ENCODE measurements at places on chromosomes 7 and 10.

DNA sequence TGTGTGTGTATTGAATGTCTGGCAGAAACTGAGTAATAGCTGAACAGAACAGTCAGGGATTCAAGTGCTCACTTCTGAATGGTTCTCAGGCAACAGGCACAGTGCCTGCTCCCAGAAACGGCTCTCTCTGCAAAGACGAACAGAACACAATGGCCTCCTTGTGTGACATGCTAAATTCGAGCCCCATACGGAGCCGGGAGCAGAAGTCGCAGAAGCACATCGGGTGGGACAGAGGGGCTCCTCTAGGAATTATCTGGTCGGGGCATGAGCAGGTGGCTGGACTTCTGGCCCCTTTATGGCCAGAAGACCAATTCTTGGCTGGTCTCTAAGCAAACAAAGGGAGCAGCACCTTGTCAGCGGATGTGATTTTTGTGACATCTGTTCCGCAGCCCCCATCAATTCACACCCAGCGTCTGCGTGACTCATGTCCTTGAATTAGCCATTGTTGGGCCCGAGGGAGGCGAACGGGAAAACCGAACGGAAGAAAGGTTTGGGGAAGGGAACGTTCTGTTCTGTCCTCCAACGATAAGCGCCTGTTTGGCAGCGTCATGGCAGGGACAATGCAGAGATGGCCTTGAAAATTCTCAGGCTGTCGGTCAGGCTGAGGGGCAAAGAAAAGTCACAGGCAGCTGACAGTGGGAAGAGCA, 47.3 kb upstream of the NPTX2 start:
- no peak for DNase-seq

GRCh38 chr7:110779339-110779738, 311.6 kb upstream of the LRRN3 start:
- no peak for DNase-seq

DNA sequence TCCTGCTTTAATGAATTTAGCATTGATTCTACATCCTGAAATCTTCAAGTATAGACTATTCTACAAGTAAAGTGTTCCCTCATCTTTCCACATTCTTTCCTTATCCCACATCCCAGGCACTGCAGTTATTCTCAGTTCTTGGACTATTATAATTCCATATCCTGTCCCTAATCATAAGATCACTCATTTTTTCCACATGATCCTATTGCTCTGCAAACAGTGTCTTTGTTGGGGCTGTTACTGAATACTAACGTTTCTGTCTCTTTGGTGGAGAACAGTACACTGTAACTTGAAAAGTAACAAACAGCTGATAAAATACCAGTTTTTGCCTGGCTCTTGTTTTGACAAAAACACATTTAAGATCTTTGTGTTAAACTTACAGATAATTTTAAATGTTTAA, 769.9 kb downstream of the MAGI2 start:
- DNase-seq: no peak

DNA sequence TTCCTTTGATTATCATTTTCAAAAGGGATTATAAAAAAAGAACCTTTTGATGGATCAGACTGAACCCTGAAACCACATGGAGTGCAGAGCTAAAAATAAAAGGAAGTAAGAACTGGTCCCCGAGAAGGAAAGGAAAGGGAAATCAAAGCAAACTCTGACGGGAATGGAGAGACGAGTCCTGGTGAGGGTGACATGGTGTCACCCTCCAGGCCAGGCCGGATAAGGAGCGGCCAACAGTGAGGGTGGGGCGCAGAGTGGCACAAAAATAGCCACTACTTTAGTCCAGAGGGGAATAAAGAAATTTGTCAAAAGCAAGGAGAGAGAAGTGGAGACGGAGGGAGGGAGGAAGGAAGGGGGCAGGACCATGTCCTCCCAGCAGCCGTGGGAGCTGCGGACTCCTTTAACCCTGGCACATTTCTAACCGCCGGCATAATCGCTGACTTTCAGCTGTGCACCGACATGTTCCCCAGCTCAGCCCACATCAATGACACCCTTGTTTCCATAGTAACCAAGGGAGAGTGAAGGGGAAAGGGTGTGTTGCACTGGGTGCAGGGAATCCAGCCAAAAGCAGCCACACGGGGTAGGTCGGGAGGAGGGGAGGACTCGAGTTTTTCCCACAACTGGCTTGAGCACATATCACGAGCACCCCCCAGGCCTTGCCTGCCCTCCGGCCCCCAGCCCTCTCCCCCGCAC, 29.7 kb downstream of the TRIM8 start:
- DNase-seq: peak; percentile 63

DNA sequence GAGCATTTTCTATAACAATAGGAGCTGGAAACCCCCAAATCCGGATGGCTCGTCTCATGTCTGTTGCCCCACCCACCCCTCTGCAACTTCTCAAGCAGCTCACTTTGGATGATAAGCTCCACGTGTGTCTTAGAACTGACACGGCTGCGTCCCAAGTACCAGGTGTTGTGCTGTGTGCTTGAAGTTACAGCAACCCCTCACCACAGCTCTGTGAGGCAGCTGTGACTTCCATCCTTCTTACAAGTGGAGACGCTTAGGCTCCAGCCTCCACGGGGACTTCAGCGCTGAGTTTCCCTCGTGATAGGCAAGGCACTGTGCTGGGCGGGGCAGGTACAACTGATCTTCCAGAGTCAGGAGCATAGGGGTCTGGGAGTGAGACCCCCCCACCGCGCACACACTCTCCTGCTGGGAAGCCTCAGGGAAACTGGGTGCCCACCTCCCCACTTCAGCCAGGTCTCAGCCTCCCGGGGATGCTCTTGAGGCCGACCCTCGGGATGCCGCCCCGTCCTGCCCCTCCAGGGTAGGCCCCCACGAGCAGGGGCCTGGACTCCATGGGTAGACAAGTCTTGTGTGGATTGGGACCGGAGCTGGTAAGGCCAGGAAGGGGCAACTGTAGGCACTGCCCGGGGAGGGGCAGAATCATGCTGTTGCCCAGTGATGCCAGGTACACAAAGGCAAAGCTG, 31.4 kb downstream of the EN2 start:
- DNase-seq: no peak

- no peak for DNase-seq
These were observed 26.7 kb downstream of the GNA12 start for GRCh38 chr7:2817456-2817855.

- no peak for DNase-seq
These were observed 708.0 kb downstream of the LRMDA start for GRCh38 chr10:76139431-76139830.

- no peak for DNase-seq
These were observed 39.2 kb upstream of the FZD9 start for GRCh38 chr7:73394422-73394821.

DNA sequence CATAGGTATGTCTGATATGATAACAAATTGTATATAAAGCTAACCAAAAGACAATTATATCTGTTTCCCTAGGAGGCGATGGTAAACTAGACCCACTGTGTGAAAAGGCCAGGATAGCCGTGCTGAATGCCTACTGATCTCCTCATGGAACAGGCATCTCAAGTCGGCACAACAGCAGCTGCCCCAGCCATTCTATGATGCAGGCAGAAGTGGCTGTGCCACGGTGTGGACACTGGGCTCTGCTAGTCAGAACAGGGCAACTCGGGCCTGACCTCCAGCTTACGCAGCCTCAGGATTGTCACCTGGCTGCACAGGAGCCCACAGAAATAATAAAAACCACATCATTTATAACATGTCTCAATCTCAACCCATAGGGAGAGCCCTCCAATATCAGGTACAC, 15.0 kb downstream of the C10orf53 start:
- DNase-seq: no peak

GRCh38 chr7:156657681-156658080, 17.1 kb downstream of the RNF32 start:
- DNase-seq: no peak

DNA sequence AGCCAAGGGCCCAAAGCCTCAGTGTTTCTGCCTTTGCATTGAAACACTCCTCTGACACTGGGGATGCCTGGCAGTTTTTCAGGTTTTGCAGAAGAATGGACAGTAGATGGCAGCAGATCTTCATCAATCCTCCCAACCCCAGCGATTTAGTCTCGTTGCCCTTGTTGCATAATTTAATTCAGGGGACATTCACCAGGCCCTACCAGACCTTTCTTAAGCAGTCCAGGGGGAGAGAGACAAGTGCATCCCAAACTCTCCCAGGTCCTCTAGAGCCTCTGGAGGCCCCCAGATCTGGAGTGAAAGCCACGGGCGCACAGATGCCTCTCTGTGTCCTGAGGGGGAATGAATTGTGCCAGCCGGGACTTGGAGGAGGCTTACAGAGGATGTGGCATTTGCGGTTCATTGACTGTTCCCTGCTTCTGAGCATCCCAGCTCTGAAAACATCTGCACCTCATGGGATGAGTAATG, 29.6 kb downstream of the MINDY4 start:
- DNase-seq: peak; percentile 30

DNA sequence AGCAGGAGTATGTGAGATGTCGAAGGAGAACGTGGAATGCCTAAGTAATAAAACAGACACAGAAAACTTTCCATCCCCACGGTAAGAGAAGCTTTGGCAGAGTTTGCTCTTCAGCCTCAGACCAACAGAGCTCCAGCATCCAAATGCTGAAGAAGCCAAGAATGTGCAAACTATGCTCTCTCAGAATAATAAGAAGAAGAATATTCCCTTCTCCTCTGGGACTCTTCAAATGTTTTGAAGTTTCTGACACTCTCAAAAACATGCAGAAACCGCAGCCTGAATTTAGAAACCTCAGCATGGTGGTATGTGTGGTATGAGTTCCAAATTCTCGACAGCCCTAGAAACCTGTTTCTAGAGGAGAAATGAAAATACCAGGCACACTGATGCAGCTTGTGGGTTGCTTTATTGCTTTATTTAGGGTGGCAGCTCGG, 113.3 kb downstream of the KCNMA1 start:
- DNase-seq: no peak

GRCh38 chr10:46525824-46526681, 30.4 kb downstream of the GPRIN2 start:
- no peak for DNase-seq

GRCh38 chr10:23340354-23340753, 4.2 kb downstream of the C10orf67 start:
- DNase-seq: no peak

GRCh38 chr10:807958-808353, 118.5 kb upstream of the DIP2C start:
- DNase-seq: no peak
